ENCODE measurements at places on chromosomes 4 and X. TPM values are rescaled to one million over a fixed set of nuclear protein-coding genes. Genes with fewer than 3 reads are reported as not detected.

The ZAR1 gene
- polyA plus RNA-seq, result not detected

The ZNF630 gene
- polyA plus RNA-seq, result 0.26 TPM

GRCh38 chr4:8108261-8108660 is 50.4 kb downstream of the ABLIM2 start:
- peak; percentile 54 for DNase-seq

DNA sequence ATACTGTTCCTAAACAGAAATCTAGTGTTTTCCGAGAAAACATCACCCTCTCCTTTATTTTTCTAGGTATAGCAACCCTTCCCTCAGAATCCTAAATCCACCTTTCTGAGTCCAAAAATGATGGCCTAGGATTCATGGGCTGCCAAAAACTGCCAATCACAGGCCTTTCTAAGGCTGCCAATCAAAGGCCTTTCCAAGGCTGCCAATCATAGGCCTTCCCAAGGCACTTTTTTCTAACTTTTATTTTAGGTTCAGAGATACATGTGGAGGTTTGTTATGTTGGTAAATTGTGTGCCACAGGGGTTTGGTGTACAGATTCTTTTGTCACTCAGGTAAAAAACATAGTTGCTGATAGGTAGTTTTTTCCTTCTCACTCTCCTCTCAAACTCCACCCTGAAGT is 673.7 kb downstream of the FAT4 start:
- no peak for DNase-seq

GRCh38 chr4:86894455-86894854 is 2.2 kb upstream of the C4orf36 start:
- no peak for DNase-seq

GRCh38 chr4:25011135-25011866 is 19.4 kb downstream of the LGI2 start:
- no peak for DNase-seq

DNA sequence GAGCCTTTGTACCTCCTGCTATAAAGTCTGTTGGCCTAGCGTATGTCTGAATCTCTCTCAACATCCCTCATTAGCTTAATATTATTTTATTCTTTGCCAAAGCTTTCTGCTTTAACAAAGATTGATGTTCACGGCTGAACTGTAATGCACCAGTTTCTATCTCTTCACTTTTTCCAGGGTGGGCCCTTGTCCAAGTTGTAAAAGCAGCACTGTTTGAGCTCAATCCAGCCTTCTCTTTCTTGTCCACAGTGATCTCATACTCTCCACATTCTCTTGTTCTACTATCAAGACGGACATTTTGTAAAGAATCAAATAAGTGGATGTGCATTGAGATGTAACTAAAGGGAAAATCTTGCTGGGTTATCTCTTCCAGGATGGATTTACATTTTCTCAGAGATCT is 34.4 kb upstream of the RTL3 start:
- no peak for DNase-seq
